ENCODE measurements at places on chromosomes 11 and 22.

- H3K4me3 ChIP-seq: no peak overlapping the region
- H3K27ac ChIP-seq: no peak overlapping the region
- H3K27me3 ChIP-seq: no peaks in the 10 kb centered on the region
- no peaks in the 10 kb centered on the region for H3K36me3 ChIP-seq
Measured at GRCh38 chr11:112589155-112589554, 328.5 kb upstream of the PLET1 start.

DNA sequence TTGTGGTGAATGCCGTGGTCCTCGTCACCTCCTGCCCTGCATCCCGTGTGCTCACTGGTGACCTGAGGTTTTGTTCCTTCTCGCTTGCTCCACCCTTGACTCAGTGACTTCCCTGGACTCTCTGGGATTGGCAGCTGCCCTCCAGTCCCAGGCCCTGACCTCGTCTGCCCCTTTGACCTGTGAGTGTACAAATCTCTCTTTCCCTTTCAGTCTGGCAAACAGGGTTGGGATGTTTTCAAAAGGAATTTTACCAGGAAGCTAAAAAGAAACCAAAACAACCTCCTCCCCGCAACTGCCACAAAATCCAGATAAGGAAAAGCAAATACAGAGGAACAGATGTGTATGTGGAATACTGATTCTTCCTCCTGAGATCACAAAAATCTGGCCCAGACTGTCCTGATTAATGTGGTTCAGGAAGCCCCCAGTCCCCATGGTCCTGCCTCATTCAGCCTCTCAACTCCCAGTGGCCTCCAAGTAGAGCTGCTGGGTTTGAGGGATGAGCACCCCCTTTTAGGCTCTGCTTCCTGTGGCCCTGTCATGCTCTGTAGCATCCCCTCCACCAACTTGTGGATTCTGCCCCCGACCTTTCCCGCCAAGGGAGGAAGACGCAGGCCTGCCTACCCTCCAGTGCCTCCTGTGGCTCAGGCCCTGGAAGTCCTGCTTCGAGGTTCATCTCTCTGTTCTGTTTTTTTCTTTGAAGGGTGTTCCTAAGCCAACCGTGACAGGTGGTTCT, 15.2 kb downstream of the ROBO4 start:
- no peak overlapping the region for H3K4me3 ChIP-seq
- DNase-seq: no peak
- no peak overlapping the region for H3K27ac ChIP-seq
- no peaks in the 10 kb centered on the region for H3K27me3 ChIP-seq
- 0 out of 2 replicates have a peak, but pooled peaks cover 3% of the 10 kb centered on the region for H3K4me1 ChIP-seq
- no peaks in the 10 kb centered on the region for H3K36me3 ChIP-seq

GRCh38 chr11:57240007-57240406, 3.0 kb upstream of the APLNR start:
- no peaks in the 10 kb centered on the region for H3K27me3 ChIP-seq
- H3K27ac ChIP-seq: no peak overlapping the region
- DNase-seq: no peak
- H3K4me3 ChIP-seq: no peak overlapping the region
- H3K4me1 ChIP-seq: peaks cover 27% of the 10 kb centered on the region

- peak within 1 kb of the TSS; percentile 44 for H3K27ac ChIP-seq
- no peak for DNase-seq
- no peaks in the 10 kb centered on the region for H3K36me3 ChIP-seq
Measured at GRCh38 chr11:2376751-2377451, at the start of gene CD81. Gene CD81, plus strand, starts transcription at chr11:2377310. Its CDS starts 240 bp downstream, at chr11:2377550.

- DNase-seq: no peak
- H3K27ac ChIP-seq: no peak overlapping the region
- H3K27me3 ChIP-seq: no peaks in the 10 kb centered on the region
- no peaks in the 10 kb centered on the region for H3K36me3 ChIP-seq
- H3K4me3 ChIP-seq: no peak overlapping the region
Measured at GRCh38 chr11:131495423-131495822, 125.0 kb downstream of the NTM start.

GRCh38 chr11:94149431-94150017, 20.9 kb downstream of the PANX1 start:
- H3K27ac ChIP-seq: no peak overlapping the region
- no peaks in the 10 kb centered on the region for H3K27me3 ChIP-seq
- peaks cover 4% of the 10 kb centered on the region for H3K4me1 ChIP-seq
- no peak for DNase-seq
- no peak overlapping the region for H3K4me3 ChIP-seq

GRCh38 chr11:118109231-118109630, 22.5 kb upstream of the SMIM35 start:
- H3K36me3 ChIP-seq: no peaks in the 10 kb centered on the region

DNA sequence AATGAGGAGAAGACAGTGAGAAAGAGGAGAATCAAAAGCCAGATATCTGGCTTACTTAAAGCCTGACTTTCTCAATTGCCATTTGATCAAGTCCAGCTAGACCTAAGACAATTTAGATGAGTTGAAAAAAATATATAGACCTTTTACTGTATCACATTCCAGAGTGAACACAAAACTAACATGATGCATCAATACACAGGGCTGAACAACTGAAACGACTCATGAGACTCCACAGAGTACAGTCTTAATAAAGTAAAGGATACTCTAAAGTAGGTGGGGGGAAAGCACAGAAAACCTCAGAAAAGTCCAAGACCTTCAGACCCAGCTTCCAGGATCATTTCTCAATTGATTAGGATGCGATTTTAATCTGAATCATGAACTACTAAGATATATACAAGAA, 95.3 kb upstream of the OR9G4 start:
- H3K4me3 ChIP-seq: no peak overlapping the region
- no peaks in the 10 kb centered on the region for H3K36me3 ChIP-seq
- H3K4me1 ChIP-seq: no peaks in the 10 kb centered on the region

GRCh38 chr11:61816736-61817455, at the start of gene FADS1:
Gene FADS1, minus strand, starts transcription at chr11:61817003. Its CDS starts 74 bp downstream, at chr11:61816929.
- H3K27me3 ChIP-seq: no peaks in the 10 kb centered on the region
- H3K36me3 ChIP-seq: peaks cover 17% of the 10 kb centered on the region
- no peaks in the 10 kb centered on the region for H3K4me1 ChIP-seq
- peak; percentile 96 for DNase-seq
- peak within 1 kb of the TSS; percentile 80 for H3K27ac ChIP-seq

DNA sequence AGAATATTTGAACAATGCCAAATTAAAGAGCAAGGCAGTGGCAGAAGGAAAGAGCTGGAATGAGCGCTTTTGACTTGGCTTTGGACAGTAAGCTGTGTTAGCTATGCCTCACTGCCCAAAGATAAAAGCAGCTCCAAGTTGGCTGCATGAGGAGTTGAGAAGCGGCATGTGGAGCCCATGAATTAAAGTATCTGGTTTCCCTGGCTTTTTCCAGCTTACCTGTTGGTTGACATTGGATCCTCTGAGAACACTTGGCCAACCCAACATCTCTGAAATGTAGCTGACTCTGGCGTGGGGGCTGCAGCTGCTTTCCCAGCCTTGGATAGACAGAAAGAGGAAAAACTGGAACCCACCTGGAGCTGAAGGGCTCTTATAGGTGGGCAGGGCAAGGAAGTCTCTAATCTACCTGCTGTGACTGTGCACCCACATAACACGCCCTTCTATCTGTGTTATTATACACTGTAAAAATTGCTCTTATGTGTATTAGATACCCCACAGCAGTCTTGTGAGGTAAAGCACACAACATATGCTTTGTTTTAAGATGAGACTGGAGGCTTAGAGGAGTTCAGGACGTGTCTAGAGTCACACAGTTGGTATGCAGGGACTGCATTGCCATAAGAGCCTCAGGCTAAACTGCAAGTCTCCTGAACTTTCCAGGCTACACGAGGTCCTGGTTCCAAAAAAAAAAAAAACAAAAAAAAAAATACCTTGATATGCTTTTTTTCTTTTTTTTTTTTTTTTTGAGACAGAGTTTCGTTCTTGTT, 5.8 kb downstream of the UBASH3B start:
- H3K4me1 ChIP-seq: no peaks in the 10 kb centered on the region
- H3K27ac ChIP-seq: no peak overlapping the region
- peak; percentile 9 for DNase-seq
- H3K36me3 ChIP-seq: no peaks in the 10 kb centered on the region
- H3K27me3 ChIP-seq: no peaks in the 10 kb centered on the region

GRCh38 chr11:82865841-82866240, 34.4 kb downstream of the PRCP start:
- no peak for DNase-seq
- no peaks in the 10 kb centered on the region for H3K27me3 ChIP-seq
- no peaks in the 10 kb centered on the region for H3K4me1 ChIP-seq
- H3K27ac ChIP-seq: no peak overlapping the region

DNA sequence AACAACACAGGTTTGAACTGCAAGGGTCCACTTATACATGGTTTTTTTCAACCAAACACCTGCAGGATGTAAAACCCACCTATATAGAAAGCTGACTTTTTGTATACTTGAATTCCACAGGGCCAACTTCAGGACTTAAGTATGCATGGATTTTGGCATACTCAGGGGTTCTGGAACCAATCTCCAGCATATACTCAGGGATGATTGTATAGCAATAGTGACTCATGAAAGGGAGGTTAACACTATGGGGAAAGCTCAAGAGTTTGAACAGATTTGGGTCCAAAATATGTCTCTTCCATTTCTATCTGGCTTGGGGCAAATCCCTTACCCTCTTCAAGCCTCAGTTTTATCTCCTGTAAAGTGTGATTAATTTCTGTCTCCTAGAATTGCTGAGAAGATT, 94.9 kb downstream of the MICAL2 start:
- peaks cover 12% of the 10 kb centered on the region for H3K4me1 ChIP-seq
- H3K27ac ChIP-seq: no peak overlapping the region
- H3K4me3 ChIP-seq: no peak overlapping the region
- DNase-seq: no peak

DNA sequence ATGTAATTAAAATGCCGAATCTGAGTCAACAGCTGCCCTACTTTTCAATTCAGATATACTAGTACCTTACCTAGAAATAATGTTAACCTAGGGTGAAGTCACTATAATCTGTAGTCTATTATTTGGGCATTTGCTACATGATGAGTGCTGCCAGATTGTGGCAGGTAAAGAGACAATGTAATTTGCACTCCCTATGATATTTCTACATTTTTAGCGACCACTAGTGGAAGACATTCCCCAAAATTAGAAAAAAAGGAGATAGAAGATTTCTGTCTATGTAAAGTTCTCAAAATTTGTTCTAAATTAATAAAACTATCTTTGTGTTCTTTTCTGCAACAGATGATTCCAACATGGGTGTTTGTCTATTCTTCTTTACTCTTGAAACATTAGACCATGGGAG, 14.1 kb downstream of the MS4A1 start:
- H3K4me3 ChIP-seq: no peak overlapping the region
- H3K27me3 ChIP-seq: no peaks in the 10 kb centered on the region
- no peaks in the 10 kb centered on the region for H3K4me1 ChIP-seq
- no peak overlapping the region for H3K27ac ChIP-seq
- H3K36me3 ChIP-seq: no peaks in the 10 kb centered on the region

DNA sequence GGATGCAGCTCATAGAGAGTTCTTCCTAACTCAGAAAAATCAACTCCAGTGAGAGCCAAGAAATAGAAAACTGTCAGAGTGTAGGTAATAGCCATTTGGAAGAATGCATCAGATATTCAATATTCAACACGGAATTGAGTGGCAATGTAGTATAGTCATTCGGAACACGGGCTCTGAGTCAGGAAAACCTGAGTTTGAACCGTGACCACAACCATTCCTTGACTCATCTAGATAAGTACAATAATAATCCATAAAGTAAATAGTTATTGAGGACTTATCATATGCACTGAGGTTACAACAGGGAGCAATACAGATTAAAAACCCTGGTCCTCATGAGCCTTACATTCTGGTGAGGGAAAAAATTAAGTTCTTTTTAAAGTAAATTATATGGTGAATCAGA, 62.6 kb upstream of the PHF21A start:
- H3K4me1 ChIP-seq: no peaks in the 10 kb centered on the region
- H3K36me3 ChIP-seq: no peaks in the 10 kb centered on the region
- no peak overlapping the region for H3K27ac ChIP-seq
- H3K4me3 ChIP-seq: no peak overlapping the region
- 0 out of 2 replicates have a peak, but pooled peaks cover 5% of the 10 kb centered on the region for H3K27me3 ChIP-seq

DNA sequence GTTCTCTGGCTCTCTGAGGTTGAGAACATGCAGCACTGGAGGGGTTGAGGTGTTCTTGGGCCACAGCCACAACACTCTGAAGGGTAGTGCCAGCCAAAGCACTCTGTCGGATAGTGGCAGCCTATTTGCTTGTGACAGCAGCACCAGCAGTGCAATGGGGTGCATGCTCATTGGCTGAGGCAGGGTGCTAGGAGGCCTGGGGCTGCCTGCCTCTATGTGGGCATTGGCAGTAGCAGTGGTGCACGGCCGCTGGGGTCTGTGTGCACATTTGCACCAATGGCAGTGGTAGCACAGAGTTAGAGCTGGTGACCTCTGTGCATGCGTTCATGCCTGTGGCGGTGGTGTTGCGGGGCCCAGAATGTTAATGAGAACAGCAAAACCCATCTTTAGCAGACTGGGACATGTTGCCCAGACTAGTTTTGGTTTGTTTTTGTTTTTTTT, 25.4 kb downstream of the PI4KA start:
- no peak overlapping the region for H3K4me3 ChIP-seq
- no peak for DNase-seq
- H3K4me1 ChIP-seq: no peaks in the 10 kb centered on the region
- H3K27ac ChIP-seq: no peak overlapping the region
- H3K27me3 ChIP-seq: no peaks in the 10 kb centered on the region
- H3K36me3 ChIP-seq: peaks cover 39% of the 10 kb centered on the region

GRCh38 chr11:2268729-2269600, 1.4 kb downstream of the ASCL2 start:
- no peaks in the 10 kb centered on the region for H3K27me3 ChIP-seq
- H3K36me3 ChIP-seq: no peaks in the 10 kb centered on the region
- DNase-seq: no peak
- no peak overlapping the region for H3K27ac ChIP-seq
- H3K4me3 ChIP-seq: no peak overlapping the region

GRCh38 chr11:86747801-86748200, 52.5 kb upstream of the PRSS23 start:
- H3K4me1 ChIP-seq: peaks cover 36% of the 10 kb centered on the region
- H3K4me3 ChIP-seq: no peak overlapping the region

GRCh38 chr22:40224702-40225101, 47.0 kb downstream of the TNRC6B start:
- H3K4me1 ChIP-seq: no peaks in the 10 kb centered on the region
- no peak overlapping the region for H3K4me3 ChIP-seq
- H3K36me3 ChIP-seq: peaks cover 4% of the 10 kb centered on the region
- no peak for DNase-seq
- H3K27ac ChIP-seq: no peak overlapping the region

- no peaks in the 10 kb centered on the region for H3K27me3 ChIP-seq
- no peaks in the 10 kb centered on the region for H3K4me1 ChIP-seq
- no peak for DNase-seq
Measured at GRCh38 chr11:90919332-90919731, 696.5 kb upstream of the CHORDC1 start.

DNA sequence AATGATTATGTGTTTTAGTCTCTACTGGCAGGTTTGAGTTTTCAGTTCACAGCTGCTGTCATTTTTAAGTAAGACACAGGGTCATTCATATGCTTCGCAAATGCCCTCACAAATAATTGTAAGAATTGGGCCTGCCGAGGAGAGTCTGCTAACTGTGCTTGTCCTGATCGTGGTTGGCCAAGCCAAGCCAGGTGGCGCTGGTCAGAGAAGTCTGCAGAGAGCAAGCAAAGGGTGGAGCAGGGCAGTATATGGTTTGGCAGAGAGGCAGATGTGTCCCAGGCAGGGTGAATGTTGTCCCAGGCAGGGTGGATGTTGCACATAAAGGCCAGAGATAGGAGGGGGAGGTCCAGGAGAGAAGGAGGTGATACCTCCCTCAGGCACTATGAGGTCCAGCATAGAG, 52.7 kb downstream of the SCN3B start:
- H3K27ac ChIP-seq: no peak overlapping the region
- H3K27me3 ChIP-seq: no peaks in the 10 kb centered on the region
- no peak for DNase-seq

Data from SJCRH30 (cell line).